SK-N-SH treated with all-trans-retinoic acid at 6 μM for 48 hours (cell line): ENCODE measurements at places on chromosomes 1 and 21.

GRCh38 chr1:44048532-44049215 lies 17.4 kb upstream of the SLC6A9 start:
- peak; percentile 30 for ATAC-seq

GRCh38 chr1:178263341-178263740 lies 169.4 kb downstream of the RASAL2 start:
- ATAC-seq, result peak; percentile 28; the same call in 2 of the 3 replicates

- ATAC-seq, result no peak
Observed at GRCh38 chr1:14511796-14512585, 86.5 kb upstream of the KAZN start.

DNA sequence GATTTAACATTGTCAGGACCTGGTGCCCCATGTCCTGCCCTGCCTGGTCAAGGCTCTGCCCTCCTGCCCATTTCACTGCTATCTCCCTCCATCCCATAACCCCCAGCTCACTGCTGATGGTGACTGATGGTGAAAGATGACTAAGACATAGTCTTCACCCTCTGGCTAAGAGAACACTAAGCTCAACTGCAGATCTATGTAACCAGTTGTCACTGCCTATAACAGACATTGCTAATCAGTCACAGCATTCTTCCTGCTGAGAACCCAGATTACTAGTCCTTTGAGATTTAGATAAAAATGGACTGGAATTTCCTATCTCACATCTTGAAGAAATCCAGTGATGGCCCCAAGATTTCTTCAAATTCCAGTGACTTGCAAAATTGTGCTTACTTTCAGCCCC lies 8.0 kb upstream of the ZNF362 start:
- ATAC-seq, result no peak

GRCh38 chr1:13543451-13544220 lies 29.8 kb upstream of the LRRC38 start:
- peak; percentile 86 for ATAC-seq

DNA sequence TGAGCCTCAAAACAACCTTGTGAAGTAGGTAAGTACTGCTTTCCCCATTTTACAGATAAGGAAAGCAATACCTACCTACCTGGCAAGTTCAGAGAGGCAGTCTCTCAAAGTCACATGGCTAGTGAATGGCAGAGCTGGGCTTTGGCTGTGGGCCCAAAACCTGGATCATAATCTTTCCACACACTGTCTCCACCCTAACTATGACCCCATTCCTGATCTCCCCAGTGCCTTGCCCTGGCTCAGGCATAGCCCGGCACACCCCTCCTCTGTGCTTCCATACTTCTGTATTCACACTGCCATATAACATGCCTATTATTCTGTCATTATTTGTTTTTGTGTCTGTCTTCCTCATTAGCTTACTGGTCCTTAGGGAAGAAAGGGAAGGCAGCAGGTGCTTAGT lies 15.9 kb downstream of the GNG12 start:
- no peak for ATAC-seq

DNA sequence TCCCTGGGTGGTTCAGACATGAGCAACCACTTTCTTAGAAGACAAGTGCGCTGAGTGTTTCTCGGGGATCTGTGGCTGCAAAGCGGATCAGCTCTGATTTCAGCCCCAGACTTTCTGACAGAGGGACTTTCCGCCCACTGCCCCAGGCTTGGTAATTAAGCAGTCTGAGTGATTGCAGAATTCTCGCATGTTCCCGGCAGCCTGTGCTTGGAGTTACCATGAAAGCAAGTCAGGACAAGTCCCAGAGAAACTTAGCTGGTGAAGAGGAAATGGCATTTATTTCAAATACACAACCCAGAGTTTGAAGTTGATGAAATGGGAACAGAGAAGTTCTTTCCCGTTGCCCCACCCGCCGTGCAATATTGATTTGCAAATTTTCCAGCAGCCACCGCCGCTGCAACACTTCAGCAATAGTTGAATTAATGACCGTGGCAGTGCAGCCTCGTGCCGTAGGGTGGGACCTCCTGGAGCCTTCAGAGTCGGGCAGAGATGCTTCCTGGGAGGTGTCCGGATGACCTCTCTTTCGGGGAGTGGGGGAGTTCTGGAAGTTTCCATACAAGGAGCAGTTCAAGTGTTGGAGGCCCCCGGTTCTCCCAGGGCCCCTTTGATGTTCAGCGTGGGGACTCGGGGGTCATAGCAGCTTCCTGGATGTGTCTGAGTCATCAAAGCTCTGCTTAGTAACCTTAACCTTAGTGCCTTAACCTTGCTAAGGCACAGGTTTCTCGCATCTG lies 134.7 kb downstream of the KAZN start:
- no peak for ATAC-seq

GRCh38 chr1:84012018-84012417 lies 13.1 kb upstream of the TTLL7 start:
- ATAC-seq, result no peak

DNA sequence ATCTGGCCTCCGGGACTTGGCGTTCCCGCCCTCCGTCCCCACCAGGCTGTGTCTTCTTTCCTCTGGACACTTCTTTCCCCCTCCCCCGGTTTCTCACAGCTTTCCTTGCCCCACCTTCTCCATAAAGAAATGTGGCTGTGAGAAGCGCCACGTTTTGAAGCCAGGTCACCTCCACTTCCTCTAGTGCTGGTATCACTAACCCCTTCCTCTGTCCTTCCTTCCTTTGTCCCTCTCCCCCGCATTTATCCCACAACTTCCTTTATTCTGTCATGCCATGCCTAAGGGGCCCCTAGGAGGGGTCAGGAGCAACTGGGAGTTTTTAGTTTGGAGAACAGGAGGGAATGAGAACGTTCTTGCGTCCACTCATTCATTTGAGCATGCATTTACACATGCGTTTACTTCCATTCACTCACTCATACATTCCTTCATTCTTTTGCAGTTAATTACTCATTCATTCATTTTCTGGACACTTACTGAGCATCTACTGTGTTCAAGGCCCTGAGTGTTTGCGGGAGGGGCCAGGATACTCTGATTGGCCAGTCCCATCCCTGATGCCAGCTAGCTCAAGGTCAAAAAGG lies 5.0 kb upstream of the ACOT11 start:
- ATAC-seq, result no peak

DNA sequence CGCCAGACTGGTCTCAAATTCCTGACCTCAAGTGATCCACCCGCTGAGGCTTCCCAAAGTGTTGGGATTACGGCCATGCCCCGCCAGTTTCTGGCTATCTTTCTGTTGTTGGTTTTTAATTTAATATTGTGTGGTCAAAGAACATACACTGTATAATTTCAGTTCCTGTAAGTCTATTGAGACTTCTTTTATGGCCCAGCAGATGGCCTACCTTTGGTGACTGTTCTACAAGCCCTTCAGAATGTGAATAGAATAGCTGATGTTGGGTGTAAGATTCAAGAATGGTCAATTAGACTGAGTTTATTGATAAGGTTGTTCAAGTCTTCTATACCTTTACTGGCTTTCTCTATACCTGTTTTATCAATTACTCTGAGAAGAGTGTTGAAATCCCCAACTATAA lies 10.7 kb downstream of the HES2 start:
- ATAC-seq, result no peak

- ATAC-seq, result no peak
Observed at GRCh38 chr1:87866416-87866815, 537.7 kb downstream of the LMO4 start.

- ATAC-seq, result no peak
Observed at GRCh38 chr1:239810061-239810481, 281.6 kb upstream of the FMN2 start.

GRCh38 chr1:51299981-51300670 lies 30.2 kb downstream of the TTC39A start:
- no peak for ATAC-seq

GRCh38 chr1:88773540-88774150 lies 89.6 kb downstream of the PKN2 start:
- peak; percentile 82 for ATAC-seq

DNA sequence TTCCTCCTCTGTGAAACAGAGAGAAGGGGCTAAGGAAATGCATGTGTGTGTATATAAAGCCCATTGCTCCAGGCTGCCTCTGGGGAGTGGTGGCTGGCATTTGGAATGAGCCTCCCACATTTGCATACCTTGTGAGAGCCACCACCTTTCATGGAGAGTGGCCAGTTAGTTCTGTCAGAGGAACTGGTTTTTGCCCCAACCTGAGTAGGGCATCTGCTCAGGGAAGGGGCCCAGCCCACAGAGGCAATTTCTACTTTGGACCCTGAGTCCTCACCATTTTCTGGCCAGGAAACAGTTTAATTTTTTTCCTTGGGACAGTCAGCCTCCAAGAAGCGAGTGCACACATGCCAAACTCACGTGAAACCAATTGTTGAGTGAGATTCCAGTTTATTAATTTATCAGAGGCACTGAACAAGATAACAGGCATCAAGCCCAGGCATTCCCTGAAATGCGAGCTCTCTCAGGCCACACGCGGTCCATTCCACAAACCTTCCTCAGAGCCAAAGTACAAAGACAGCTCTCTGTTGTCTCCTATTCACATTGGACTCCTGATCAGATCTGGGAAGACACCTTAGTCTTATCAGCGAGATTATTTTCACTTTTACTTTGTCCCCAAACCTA lies 1.0 kb upstream of the SLC6A9 start:
- ATAC-seq, result no peak

DNA sequence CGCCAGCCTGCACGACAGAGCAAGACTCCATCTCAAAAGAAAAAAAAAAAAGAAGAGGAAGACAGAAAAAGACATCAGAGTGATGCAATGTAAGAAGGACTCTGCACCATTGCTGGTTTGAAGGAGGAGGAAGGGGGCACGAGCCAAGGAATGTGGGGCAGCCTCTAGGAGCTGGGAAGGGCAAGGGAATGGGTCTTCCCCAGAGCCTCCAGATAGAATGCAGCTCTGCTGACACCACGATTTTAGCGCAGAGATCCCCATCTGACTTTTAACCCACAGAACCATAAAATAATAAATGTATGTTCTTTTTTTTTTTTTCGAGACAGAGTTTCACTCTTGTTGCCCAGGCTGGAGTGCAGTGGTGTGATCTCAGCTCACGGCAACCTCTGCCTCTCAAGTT lies 33.9 kb upstream of the LAMC2 start:
- ATAC-seq, result no peak

DNA sequence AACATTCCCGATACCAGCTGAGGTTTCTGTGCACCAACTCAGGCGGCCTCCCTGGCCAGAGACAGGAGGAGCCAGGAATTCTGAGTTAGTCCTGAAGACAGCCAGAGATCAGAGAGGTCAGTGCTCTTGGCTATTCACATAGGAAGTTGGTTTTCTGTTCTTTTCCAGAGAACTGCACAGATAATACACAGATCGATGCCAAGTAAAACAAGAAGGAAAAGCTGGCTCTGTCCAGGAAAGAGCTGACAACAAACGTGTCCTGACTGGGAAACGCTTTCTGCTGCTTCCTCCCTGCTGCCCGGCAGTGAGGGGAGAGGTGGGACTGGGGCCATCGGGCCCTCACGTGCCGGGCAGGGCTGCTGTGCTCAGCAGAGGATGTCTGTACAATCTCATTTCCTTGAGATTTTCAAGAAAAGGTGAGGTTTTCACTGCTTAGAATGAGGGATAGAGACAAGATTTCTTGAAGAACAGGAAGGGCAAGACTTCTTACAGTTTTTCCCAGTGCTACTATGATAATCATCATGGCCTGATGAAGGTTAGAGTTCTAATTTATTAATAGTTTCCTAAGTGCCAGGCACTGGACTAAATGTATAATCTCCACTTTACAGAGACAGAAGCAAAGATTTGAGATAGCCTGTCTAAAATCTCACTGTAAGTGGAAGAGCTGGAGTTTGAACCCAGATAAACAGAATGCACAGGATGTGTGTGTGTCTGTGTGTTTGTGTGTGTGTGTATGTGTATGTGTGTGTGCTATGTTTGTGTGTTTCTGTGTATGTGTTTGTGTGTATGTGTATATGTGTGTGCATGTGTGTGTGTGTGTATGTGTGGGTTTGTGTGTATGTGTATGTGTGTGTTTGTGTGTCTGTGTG lies 211.0 kb upstream of the RAB4A start:
- peak; percentile 72 for ATAC-seq

GRCh38 chr1:216221260-216221700 lies 202.0 kb downstream of the USH2A start:
- ATAC-seq, result peak; percentile 100

DNA sequence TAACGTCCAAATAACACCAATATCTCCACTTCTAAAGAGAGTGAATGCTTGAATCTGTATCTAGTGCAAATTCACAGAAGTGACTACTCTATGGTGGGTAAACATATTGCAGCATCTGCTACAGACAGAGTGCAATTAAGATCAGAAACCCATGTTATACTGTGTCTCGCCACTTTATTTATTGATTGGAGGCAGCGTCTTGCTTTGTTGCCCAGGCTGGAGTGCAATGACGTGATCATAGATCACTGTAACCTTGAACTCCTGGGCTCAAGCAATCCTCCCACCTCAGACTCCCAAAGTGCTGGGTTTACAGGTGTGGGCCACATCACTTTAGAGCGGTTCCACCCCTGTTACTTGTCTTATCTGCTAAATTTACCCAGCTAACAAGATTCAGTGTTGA lies 57.0 kb downstream of the HLCS start:
- ATAC-seq, result peak; percentile 35

GRCh38 chr1:7975212-7975865 lies 13.8 kb downstream of the PARK7 start:
- peak; percentile 100 for ATAC-seq

DNA sequence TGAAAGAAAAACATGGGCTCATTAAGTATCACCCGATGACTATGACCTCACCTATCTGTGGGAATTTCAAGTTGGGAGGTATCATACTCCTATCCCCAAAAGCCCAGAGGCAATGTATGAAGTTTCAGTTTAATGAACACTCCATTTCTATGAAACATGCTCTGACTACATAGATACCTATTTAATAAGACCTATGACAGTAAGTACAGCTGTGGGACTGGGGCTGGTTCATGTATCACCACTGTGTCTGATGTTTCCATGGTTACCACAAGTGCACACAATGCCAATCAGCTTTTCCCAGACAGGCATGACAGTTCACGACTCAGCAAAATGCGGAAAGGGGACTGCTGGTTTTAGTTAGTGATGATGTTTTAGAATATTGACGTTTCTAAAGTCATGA lies 167.7 kb downstream of the SIPA1L2 start:
- ATAC-seq, result no peak; the same call in 1 of the 3 replicates

DNA sequence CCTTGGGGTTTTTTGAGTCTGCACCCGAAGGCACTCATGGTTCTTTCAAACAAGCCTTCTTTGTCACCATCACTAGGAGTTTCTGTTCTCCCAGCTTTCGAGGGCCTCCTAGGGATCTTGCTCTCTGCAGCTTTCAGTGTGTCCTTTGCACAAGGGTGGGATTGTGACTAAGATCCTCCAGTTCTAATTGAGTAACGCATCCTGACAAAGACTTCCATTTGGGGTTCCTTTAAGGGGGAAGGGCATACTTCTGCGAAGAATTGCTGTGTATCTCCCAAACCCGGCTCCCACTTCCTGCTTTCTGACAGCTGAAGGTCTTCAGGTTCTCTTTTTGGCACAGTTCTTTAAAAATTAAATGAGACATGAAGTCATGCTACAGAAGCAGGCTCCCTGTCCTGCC lies 139.4 kb downstream of the EDEM3 start:
- ATAC-seq, result no peak

- no peak for ATAC-seq
Observed at GRCh38 chr1:237877631-237878030, 13.1 kb downstream of the ZP4 start.
